ENCODE measurements at places on chromosomes 2 and 18.
A peak's percentile ranks its signal among the peaks of the same experiment; 100 is the strongest.

- no peak for DNase-seq
Measured at GRCh38 chr2:105748566-105748965, 3.9 kb downstream of the NCK2 start.

- no peak for DNase-seq
Measured at GRCh38 chr2:48249631-48250473, 280.1 kb upstream of the STON1 start.

DNA sequence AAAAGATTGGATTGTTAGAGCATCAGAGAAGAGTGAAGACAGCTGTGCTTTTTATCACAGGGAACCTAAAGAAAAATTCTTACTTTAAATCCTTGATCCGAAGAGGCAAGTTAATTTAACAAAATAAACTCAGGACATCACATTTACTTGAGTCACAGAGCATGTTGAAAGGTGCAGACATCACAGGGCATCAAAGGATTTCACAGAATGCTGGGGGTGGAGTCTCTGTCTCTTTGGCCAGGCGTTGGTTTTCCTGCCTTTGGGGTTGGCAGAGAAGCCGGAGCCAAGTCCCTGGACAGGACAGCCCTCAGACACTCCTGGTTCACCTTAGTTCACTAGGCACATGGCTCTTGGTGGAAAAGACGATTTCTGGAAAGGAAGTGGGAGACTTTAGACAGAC lies 56.3 kb downstream of the SH3RF3 start:
- DNase-seq, result no peak

- DNase-seq, result no peak
Measured at GRCh38 chr2:62304429-62305417, 108.8 kb downstream of the B3GNT2 start.

DNA sequence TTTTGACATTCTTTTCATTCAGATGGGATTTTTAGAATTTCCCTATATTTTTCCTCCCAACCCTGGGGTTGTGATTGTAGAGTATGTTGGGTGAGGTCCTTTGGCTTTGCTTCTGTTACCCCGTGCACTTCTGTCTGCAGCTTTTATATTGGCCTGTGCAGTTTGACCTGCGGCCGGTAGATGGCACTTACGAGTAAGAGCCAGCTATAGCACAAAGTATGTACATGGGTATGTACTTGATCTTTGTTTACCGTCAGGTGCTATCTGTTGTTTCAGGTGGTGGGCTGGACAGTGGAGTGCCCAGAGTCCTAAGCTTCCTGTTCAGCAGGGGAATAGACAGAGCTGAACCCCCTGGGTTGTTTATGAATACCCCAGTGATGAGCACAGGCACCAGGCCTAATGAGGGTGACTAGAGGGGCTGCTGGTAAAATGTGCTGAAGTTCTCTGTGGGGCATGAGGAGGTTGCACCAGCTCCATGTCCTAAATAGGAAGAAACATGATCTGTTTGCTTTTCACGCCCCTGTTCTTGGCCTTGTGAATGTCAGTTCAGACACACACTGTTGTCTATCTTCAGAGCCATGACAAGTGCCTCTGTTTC lies 58.9 kb upstream of the THUMPD2 start:
- DNase-seq, result peak; percentile 41

DNA sequence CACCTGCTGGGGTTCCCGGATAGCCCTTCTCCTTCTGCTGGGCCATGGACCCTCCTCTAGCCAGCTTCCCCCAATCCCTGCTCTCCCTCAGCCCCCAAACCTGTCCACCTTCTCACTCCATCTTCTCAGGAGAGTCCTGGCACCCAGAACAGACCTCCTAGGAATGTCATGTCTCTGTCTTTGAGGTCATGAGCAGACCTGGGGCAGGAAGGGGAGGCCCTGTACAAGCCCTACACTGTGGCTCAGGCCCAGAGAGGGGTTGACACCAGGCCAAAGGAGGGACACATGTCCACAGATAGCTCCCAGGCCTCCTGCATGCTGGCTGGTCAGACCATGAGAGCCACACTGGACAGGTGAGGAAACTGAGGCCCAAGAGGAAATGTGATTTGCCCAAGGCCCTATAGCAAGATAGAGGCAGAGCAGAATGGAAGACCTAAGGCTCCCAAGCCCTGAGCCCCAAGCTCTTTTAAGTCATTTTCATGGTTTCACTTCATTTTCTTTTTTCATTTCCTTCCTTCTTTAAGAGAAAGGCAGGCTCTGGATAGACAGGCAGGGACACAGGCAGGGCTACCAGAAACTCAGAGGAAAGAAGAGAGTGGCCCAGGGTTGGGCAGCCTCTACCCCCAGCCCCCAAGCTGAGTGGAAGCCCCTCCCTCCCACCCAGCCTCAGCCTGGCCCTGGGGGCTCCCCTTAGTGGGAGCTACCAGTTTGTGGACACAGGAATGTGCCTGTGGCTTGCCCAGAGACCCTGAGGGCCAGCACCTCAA lies 159.7 kb downstream of the SMAD7 start:
- DNase-seq, result no peak

DNA sequence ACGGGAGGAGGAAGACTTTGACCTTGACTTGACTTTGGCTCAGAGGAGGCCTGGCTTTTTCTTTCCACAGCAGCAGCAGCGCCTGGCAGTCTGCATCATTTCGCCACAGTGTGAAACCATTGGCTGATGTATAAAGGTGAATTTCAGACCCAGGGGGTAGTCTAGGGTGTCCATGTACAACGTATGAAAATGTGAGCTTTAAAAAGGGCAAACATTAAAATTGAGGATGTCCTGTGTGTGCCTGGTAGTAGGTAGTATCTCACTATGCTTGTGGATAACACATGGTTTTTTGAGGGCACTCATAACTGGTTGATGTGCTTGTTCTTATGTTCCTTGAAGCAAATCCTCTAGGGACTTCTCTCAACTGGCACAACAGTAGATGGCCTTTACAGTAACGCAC lies 86.1 kb downstream of the LPIN1 start:
- DNase-seq, result no peak

GRCh38 chr18:55477860-55478581 lies 110.0 kb downstream of the TCF4 start:
- no peak for DNase-seq

- DNase-seq, result no peak
Measured at GRCh38 chr2:45763255-45763654, 111.8 kb downstream of the PRKCE start.

DNA sequence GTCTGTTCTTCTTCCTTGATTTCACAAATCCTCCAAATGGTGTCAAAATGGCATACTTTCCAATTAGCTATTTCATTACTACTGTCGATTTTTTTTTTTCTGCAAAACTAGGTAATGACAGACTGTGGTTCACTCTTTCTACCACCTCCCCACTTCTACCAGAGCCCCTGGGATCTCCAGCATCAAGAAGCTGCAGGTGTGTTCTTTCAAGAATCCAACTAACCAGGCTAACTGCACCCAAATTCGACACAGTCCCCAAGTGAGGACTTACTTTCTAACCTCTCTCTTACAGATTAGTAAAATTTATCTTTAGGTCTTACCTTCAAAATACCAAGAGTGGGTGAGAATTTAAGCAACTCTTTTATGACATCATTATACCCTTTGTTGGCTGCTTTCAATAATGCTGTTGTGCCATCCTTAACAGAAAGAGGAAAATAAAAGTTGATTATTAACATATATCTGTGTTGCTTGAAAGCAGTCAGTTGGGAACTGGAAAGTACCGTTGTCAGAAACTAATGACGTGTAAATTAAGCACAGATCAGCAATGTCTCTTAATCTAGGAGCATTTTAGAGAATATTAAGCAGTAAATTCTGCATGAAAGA lies 31.2 kb upstream of the NPC1 start:
- DNase-seq, result peak; percentile 42

GRCh38 chr2:219561179-219562048 lies 9.9 kb downstream of the OBSL1 start:
- no peak for DNase-seq

- DNase-seq, result no peak
Measured at GRCh38 chr2:223625652-223626051, 23.5 kb upstream of the SCG2 start.

DNA sequence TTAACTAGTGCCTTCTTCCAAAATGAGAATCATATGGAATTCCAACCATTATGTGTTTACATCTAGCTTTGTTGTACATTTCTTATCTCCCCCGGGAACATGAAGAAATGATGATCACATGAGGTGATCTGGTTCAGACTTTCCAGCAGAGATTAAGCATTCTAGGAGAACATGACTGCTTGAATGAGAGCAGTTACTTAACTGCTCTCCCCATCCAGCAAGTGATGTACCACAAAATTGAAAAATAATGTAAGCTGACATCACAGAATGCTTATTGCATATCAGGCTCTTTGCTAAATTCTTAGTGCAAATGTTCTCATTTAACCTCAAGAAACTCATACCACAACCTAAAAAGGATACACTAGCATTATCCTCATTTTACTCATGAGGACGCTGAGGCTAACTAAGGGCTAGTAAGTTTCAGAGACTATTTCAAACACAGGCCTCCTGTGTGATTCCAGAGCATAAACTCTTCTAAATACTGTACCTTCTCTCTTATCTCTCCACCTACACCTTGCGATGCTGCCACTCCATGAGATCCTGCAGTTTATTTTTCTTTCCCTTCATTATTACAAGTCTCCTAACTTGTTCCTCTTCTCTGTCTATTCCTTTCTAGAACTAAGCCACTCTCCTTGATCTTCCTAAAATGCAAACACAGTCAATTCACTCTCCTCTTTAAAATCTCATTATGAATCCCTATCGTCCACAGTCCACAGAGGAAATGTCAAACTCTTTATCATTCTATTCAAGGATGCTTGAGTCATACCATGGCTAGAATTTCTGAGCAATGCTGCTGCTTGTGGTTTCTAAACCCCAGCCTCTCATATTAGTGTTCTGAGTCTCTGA lies 1224.8 kb upstream of the ZEB2 start:
- no peak for DNase-seq

- DNase-seq, result no peak
Measured at GRCh38 chr2:118443596-118443995, 355.3 kb downstream of the INSIG2 start.

- no peak for DNase-seq
Measured at GRCh38 chr2:116975608-116976007, 838.9 kb upstream of the DDX18 start.

DNA sequence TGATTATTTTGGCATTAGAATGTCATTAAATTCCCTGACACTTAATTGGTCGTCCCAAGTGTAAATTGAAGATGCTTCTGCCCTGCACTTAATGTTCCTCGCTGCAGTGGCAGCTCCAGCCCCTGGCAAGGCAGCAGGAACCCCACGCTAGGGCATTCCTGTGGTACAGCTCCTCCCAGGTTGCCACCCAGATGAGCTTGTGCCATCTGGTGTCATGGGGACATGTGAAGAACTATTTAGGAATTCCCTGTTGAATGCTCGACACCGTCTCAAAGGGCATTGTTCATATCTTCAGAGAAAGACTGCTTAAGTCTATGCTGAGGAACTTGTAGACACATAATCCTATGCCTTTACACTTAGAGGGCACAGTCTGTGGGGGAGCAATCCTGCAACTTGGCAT lies 38.9 kb downstream of the BCL2L11 start:
- DNase-seq, result no peak

GRCh38 chr18:55694291-55694690 lies 106.3 kb upstream of the TCF4 start:
- no peak for DNase-seq

DNA sequence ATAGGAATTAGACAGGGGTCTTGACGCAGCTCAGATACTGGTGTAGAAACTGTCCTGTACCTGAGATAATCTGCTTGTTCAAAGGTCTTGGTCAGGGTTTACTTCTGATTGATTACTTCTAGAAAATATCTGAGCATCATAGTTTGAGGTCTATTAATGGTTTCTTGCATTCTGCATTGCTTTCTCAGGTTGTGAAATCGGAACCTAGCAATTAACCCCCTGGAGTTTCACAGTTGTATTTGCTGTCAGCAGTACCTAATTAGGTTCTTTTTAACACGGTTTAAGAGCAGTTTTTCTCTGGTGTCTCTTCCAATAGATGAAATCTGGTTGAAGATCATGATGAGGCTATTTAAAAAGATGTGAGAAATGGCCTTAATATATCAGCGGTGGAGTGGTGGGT lies 428.6 kb upstream of the SYT4 start:
- DNase-seq, result no peak

GRCh38 chr2:226443112-226443511 lies 356.5 kb downstream of the IRS1 start:
- DNase-seq, result no peak

GRCh38 chr2:204479557-204479956 lies 65.7 kb upstream of the PARD3B start:
- DNase-seq, result no peak

Data from GM10248 (cell line).